ENCODE measurements at places on chromosomes 3 and 15.
A peak's percentile ranks its signal among the peaks of the same experiment; 100 is the strongest.

GRCh38 chr3:134860141-134860540 lies 65.1 kb downstream of the EPHB1 start:
- DNase-seq = no peak

DNA sequence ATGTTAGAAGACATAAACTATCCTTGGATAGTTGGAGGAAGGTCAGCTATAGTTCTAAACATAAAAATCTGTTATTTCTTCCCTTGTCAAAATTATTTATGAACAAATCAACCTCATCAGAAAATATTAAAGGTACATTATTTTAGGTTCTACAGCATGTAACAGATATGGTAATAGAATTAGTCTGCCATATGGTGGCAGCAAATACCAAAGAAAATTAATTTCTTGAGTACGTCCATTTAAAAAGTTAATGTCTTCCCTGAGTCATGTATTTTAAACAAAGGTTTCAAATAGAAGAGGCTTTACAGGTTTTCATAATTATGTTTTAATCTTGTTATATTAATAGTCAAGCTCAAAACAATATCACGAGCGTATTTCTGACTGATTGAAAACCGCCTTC lies 17.9 kb upstream of the ANKRD28 start:
- DNase-seq = no peak

- DNase-seq = no peak
Observed at GRCh38 chr3:181696626-181697230, 15.0 kb upstream of the SOX2 start.

- DNase-seq = peak; percentile 54
Observed at GRCh38 chr3:141876891-141877621, 613 bp downstream of the ATP1B3 start.

DNA sequence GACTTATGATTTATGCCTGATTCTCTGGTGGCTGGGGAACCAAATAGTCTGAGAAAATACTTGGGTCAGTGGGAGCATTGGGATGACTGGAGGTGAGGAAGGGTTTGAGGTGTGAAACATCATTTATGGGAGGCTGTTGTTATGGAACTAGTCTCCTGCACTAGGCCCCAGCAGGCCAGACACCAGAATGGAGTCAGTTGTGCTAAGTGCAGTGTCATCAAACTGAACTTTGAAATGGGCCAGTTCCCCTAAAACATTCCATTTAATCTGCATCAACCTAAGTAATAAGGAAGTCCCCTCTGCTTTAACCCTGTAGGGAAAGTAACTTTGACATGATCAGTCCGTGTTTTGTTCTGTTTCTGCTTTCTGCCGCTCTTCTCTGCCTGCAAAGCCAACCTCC lies 44.9 kb upstream of the KLHL25 start:
- DNase-seq = no peak

- DNase-seq = no peak
Observed at GRCh38 chr15:37900326-37901221, 33.9 kb upstream of the TMCO5A start.

DNA sequence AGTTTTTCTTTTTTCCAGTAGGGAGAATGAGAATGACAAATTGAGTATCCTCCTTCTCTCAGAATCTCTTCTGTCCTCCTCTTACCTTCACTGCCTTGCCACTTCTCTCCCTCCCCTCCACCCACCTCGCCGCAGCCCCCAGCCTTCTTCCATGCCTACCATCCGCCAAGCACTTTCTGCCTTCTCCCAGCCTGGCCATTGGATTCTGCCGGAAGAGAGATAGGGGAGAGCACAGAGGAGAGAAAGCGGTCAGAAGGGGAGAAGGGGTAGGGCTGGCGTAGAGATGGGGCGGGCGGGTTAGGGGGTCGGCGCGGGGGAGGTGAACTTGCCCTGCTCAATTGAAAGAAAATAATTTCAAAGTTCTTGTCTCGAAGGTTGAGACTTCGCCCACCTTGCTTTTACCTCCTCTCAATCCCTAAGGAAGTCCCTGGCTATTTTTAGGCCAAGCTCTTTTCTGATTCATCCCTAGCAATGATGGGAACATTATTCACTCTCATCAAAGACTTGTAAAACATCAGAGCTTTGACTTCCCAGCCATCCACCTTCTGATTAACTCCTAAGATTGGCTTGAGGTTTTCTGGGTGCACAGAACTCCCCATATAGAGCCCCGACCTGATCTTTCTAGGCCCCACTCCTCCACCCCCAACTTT lies 811 bp downstream of the C3orf52 start:
- no peak for DNase-seq

DNA sequence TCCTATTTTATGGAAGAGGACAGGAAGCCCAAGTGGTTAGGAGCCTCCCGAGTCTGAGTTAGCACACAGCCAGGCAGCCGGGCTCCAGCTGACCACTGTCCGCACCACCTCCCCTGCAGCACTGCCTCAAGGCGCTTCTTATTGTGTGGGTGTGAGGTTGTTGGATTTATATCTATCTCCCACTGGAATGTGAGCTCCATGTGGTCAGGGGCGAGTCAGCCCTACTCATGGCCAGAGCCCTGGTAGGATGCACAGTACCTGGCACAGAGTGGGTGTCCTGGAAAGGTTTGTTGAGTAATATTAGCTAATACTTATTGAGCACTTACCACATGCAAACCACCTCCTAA lies 9.7 kb upstream of the FBLN2 start:
- DNase-seq = no peak

DNA sequence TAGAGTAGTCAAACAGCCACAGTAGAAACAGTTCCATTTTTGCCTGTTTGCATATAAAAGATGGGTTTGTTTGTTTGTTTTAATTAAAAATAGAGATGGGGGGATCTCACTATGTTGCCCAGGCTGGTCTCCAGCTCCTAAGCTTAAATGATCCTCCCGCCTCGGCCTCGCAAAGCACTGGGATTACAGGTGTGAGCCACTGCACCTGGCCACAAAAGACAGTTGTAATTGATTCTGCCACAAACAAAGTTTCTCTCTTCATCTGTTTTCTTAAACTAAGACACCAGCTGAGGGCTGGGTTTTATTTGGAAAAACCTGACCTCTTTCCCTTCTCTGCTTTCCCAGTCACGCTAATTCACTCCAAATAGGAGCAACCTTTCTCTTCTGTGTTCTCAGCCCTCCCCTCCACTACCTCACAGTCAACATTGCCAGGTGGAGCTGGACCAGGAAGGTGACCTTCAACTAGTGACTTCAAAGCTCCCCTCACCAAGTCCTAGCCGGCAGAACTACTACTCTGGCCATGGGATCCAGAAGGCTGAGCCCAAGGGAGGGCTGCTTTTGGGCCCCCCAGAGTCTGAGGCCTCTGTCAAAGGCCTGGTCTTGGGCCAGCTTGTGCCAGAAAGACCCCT lies 1.5 kb upstream of the IDH2 start:
- DNase-seq = no peak

DNA sequence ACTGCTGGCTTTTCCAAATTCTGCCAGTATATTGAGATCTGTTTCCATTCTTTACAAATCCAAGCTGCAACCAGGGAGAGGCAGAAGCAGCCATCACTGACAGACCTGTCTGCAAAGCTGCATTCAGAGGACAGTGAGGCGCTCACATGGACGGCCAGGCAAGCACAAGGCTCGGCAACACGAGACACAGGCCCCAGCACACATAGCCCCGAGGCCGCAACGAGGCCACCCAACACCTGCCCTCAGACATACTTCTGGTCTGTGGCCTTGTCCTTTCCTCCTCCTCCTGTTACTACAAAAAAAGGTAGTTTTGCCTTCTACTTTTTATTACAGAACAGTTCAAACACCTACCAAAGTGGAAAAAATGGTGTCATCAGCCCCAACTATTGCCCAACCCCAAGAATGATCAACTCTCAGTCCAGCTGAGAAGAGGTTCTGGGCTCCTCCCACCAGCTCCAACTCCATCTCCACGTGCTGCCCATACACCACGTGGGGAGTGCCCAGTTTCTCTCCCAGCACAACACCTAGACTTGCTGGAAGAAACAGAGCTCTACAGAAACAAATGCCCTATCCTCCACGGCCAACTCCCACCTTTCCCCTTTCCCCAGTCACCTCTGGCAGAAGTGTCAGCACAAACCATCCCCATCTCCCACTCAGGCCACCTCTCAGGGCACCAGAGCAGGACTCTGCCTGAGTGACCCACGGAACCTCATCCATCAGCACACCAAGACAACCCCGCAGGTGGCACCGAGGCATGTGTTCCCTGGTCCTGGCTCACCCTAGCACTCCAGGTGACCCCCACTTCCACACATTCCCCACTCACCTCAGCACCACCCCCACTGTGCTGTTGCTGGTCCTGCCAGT lies 7.4 kb downstream of the ZXDC start:
- DNase-seq = no peak

- DNase-seq = no peak
Observed at GRCh38 chr3:16897254-16897926, 12.6 kb downstream of the PLCL2 start.

DNA sequence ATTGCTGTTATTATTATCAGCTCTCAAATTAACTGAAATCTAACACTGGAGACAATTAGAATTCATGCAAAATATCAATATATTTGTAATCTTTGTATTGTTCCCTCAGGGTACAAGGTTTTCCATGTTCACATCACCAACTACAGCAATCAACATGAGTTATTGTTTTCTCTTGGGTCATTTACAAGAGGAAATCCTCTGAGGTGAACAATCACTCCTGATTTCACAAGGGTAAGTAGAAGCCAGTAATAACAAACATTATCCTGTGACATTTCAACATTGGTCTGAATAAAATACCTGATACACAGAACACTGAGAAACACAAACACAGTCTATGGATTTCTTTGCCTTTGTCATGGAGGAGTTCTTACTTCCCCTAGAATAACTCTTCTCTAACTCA lies 174.0 kb downstream of the SUCNR1 start:
- no peak for DNase-seq

GRCh38 chr3:155158346-155159037 lies 78.4 kb downstream of the MME start:
- no peak for DNase-seq

DNA sequence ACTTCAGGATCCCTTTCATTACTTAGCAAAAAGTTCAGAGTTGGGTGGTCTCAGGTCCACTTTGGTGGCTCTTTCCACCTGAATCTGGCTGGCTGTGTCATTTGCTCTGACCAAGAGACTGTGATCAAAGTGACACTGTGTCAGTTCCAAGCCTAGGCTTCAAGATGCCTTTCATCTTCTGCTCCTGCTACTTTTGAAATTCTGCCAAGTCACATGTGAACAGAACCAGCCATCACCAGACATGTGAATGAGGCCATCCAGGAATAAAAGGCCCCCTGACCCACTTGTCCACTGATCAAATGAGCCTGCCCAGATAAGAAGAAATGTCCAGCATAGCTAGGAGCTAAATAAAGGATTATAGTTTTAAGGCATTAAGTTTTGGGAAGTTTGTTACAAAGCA lies 132.2 kb downstream of the OSBPL10 start:
- DNase-seq = no peak

DNA sequence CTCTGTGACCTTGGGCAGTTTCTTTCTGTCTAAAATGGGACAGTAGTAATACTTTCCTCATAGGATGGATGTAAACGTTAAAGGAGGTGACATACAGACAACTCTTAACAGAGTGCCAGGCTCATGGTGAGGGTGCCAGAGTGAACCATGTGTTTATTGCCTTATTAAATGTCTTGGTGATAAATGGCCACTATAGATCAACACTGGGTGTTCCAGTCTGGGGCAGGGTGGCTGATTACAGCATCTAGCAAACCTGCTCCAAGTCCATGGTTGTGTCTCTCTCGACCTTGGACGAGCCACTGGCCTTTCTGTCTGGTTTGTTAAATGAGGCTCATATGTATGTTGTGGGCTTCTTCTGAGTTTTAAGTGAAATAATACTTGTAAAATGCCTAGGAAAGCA lies 75.1 kb downstream of the TRAK1 start:
- DNase-seq = no peak

DNA sequence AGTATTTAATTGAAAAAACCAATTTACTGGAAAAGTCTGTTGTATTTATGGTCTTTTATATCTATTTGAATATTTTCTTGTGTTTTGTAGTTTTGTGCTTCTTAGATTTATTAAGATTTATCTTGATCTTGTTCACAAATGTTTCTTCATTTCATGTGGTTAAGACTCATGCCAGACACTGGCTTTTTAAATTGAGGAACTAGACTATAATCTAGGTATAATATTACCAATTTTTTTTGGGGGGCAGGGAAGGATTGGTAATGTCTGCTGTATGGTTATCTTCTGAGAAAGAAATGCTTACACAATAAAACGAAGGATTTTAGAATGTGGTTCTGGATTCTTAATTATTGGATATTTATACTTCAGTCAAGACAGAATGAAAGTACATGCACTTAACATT lies 24.9 kb downstream of the AP4E1 start:
- no peak for DNase-seq

- DNase-seq = no peak
Observed at GRCh38 chr3:58711871-58712270, 45.3 kb upstream of the FAM3D start.

DNA sequence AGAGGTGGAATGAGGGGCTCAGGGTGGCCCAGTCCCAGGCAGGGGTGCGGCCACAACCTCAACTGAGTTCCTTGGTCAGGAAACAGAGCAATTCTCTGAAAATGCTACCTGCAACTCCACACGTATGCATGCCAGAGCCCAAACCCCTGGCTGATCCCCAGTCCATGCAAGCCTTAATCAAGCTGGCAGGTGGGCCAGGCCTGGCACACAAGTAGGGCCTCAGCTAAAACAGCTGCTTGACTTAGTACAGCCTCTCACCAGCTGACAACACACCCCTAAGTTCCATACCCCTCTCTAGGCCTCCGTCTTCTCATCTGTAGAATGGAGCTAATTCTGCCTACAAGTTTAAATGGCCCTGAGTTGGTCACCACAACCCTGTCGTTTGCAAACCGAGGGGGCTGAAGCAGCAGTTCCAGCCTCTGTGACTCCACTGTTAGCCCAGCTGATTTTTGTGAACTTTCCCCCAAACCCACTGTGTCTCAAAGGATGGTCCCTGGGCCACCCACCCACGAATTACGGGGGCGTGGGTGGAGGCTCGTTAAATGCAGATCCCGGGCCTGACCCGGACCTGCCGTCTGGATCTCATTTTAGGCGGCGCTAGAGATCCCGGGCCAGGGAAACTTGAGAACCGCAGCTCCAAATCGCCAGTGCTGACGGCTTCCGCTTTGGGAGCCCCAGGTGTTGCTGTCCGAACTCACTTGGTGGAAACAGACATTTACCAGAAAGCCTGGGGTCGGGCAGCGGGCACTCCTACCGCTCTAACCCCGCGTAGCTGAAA lies 927 bp downstream of the CHDH start:
- DNase-seq = no peak

DNA sequence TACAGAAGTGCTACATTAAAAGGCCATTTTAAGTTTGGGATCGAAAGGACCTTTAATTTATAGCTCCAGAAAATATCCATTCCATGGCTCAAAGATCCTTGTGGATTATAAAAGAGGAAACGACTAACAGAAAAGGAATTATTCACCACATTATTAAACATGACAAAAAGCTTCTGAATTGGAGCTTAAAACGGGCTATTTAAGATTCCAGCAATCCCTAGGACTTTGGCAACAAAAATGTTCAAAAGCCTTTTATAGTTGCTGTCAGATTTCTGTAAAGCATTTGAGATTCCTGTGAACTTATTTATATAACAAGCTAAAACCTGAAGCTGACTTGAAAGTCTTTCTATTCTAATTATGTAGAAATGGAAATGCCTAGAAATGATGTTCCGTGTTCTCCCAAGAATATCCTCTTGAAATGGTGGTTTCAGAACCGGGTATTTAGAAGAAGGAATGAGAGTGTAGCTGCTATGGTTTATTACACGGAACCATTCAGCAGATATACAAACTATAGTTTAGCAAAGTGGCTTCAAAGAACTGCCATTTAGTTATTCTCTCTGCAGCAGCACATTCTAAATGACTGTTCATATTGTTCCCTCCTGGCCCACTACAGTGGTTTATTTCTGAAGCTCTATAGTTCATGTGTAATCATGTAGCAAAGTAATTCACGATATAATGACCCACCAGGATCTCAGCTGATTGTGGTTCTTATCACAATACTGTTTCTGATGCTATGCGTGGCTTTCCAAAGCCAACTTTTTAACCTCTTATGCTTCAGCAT lies 961.7 kb downstream of the FHIT start:
- no peak for DNase-seq
